Placental pericyte (primary cell): ENCODE measurements at places on chromosomes 7 and 10. TPM values are rescaled to one million over a fixed set of nuclear protein-coding genes. Genes with fewer than 3 reads are reported as not detected.

Gene NPFFR1
- not detected in 2 replicates for total RNA-seq

Gene GIMAP1
- not detected in 2 replicates for total RNA-seq

Gene ARMS2
- not detected in 2 replicates for total RNA-seq

Gene LIPK
- total RNA-seq: 0.29 TPM in 1 of 2 replicates, not detected in the other

Gene RSPH10B2
- 0.22 TPM in 1 of 2 replicates, not detected in the other for total RNA-seq

Gene KIFBP
- total RNA-seq: 34.6 and 68.1 TPM in 2 replicates

Gene SFRP4
- 0.14 TPM in 1 of 2 replicates, not detected in the other for total RNA-seq

Gene LRMDA
- total RNA-seq: 0.22 and 0.57 TPM in 2 replicates

Gene LLCFC1
- not detected in 2 replicates for total RNA-seq

Gene ZNF853
- under 0.01 and 0.44 TPM in 2 replicates for total RNA-seq

Gene IGF2BP3
- 88.4 and 180 TPM in 2 replicates for total RNA-seq

Gene C10orf95
- total RNA-seq: not detected in 2 replicates

Gene GARS1
- total RNA-seq: 347 and 788 TPM in 2 replicates

Gene HMX2
- not detected in 2 replicates for total RNA-seq

Gene PTER
- total RNA-seq: 7.0 and 7.9 TPM in 2 replicates

Gene GHRHR
- total RNA-seq: not detected in 2 replicates

Gene GDF2
- total RNA-seq: 0.14 TPM in 1 of 2 replicates, not detected in the other

Gene APBB1IP
- 1.3 and 2.7 TPM in 2 replicates for total RNA-seq

Gene ELMO1
- total RNA-seq: 0.22 TPM in 1 of 2 replicates, not detected in the other

Gene CTBP2
- total RNA-seq: 97.5 and 148 TPM in 2 replicates

Gene MINPP1
- 53.0 and 67.0 TPM in 2 replicates for total RNA-seq

Gene NEUROG3
- not detected in 2 replicates for total RNA-seq
